ENCODE measurements at places on chromosomes 12 and 14.

DNA sequence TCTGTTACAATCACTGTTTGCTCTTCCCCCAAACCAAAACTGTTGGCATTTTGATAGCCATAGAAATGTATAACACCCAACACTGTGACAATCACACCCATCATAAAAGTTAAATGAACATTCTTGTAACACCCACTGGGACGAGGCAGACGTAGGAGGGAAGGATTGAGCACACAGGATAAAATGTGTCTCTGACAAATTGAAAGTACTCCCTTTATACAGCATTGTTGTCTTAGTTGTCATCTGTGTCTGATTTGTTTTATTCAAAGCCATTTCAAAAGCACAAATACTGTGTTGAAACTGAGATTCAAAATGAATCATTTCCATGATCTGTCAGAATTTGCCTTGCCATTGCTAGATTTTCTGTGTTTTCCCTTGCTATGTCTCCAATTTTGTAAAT, 436.3 kb downstream of the TMTC2 start:
- DNase-seq: no peak

GRCh38 chr12:51171884-51172514, 936 bp downstream of the TFCP2 start:
- no peak for DNase-seq

DNA sequence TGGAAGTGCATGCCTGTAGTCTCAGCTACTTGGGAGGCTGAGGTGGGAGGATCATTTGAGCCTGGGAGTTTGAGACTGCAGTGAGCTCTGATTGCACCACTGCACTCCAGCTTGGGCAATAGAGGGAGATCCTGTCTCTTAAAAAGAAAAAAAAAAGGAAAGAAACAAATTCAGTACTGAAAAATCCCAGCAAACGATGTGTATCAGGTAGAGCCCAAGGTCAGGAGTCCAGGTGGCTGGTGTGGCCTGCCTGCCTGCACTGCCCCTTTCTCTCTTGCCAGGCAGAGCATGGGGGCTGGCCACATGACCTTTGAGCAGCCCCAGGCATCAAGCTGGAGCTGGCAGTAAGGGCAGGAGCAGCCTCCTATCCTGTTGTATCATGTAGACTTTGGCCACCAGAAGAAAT, 31.8 kb downstream of the ELK3 start:
- DNase-seq: no peak

DNA sequence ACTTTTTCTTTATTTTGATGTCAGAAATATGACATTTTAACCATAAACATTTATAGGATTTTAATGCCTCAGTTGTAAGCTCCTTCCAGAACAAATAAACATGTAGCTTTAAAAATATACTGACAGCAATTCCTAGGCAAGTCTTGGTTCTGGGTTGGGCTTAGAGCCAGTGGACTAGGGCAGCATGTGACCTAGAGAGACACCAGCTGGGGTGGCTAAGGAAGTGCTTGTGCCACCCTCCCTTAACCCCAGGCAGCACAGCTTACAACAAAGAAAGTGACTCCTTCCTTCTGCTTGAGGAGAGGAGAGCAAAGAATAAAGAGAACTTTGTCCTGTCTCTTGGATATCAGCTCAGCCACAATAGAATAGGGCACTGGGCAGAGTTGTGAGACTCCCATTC, 61.6 kb upstream of the KTN1 start:
- DNase-seq: no peak

GRCh38 chr14:98766818-98767217, 505.2 kb downstream of the BCL11B start:
- DNase-seq: no peak

GRCh38 chr14:24806061-24806678, 172.2 kb upstream of the GZMB start:
- DNase-seq: no peak

- no peak for DNase-seq
Observed at GRCh38 chr12:28232211-28232928, 42.1 kb downstream of the CCDC91 start.

GRCh38 chr12:52250048-52250990, 17.3 kb downstream of the KRT7 start:
- DNase-seq: no peak

GRCh38 chr14:95655461-95655860, 30.8 kb upstream of the TCL1B start:
- no peak for DNase-seq

DNA sequence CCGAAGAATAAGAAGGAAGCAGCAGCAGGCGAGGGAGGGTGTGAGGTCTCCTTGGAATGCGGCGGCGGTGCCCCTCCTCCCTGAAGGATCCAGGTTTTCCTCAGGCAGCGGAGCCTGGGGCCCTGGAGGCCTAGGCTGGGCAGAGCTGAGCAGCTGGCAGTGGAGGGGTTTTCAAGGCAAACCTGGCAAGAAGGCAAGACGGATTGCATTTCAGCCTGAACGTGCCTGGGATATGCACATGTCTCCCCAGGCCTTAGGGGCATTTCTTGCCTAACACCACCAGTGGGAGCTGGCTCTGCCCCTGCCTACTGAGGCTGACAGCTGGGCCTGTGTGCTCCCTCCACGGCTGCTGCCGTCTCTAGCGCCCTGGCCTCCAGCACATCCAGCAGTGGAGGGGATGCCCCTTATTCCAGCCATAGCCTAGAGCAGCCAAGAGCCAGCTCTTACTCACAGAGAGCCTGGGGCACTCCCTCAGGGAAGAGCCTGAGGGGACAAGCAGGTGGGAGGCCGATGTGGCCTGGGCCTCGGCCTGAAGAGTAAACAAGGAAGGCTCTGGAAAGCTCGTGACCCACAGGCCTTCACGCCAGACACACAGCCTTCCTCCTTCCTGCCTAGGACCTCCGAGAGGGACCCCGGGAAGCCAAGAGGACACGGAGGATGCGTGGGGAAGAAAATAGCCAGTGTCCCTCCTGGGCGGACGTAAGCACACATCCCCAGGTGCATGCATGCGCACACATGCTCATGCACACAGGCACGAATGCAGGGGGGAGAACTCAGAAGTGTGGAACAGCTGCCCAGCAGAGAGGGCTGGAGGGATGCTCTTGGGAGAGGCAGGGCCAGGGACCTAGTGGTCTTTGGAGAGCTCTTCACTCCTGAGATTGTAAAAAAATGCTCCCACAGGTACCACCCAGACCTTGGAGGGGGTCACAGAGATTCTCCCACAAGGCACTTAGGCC, 23.0 kb upstream of the EIF2B2 start:
- no peak for DNase-seq

DNA sequence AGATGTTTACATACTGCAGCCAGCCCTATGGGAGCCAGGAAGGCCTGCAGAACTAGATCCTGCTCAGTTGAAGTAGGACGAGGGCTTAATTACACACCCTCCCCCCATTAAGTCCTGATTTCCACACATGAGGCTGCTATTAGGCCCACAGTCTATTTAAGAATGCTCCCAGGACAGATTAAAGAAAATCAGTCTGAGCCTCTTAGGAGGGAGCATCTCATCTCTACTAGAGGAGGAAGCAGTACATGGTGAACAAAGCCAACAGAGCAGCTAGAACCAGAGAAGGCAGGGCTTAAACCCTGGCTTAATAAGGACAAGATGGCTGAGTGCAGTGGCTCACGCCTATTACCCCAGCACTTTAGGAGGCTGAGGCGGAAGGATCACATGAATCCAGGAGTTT, 55.8 kb upstream of the ARHGAP5 start:
- no peak for DNase-seq
